Activated naive CD4-positive, alpha-beta T cell (primary cell): ENCODE measurements at places on chromosomes 7 and 10.

- no peak for DNase-seq
Observed at GRCh38 chr7:95543312-95543711, 53.0 kb downstream of the PDK4 start.

DNA sequence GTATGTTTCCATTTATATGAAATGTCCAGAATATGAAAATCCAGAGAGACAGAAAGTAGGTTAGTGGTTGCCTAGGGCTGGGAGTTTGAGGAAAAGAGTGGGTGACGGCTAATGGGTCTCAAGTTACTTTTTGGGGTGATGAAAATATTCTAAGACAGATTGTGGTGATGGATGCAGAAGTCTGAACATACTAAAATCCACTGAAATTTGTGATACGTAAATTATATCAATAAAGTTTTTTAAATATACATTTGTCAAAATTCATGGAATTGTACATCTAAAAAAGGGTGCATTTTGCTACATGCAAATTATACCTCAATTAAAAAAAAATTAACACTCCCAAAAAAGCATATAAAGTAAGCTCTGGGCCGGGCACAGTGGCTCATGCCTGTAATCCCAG is 9.4 kb downstream of the DDIT4 start:
- DNase-seq: no peak

DNA sequence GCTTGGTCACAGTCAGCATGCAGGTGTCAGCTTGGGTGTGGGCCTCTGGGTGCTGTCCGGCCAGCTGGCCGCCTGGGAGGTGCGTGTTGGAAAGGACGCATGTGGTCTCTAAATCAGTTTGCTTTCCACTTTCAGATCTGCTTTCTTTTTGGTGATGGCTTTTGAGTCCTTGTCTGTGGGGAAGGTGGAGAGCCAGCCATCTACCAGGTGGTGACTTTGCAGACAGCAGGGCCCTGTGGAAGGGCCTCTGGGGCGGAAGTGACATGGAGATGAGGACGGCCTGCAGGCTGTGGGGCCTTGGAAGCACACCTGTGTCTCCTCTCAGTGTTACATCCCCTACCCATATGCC is 59.4 kb downstream of the WDR37 start:
- no peak for DNase-seq

DNA sequence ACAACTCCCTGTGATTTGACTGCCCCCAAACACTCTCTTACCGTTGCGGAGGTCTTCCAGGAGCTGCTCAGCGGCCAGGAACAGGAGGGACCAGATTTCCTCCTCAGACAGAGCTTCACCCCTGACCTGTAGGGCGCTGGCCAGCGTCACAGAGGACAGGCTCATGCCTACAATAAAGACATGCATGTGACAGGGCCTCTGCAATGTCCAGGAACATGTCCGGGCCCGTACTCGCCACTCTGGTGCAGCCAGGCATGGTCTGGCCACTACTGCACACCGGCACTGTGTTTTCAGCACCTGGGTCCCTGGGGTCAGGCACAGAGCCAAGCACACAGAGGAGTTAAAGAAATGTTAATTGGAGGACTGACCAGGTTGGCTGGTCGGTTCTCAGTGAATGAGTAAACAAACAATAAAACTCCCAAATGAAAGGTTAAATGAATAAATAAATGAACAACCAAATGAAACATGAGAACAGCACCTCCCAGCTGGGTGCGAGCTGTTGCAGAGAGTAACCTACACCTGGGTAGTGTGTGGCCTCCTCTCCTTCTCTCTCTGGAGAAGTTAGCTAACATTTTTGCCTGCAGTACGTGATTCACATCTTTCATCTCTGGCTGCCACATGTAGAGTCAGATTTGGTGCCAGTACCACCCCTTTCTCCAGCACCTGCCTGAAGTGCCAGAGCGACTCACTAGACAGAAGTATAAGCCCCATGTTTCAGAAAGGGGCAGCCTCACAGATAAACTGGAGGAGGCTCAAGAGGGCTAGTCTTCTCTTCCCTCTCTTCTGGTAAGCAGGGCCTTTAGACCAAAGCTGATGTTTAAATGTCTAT is 22.8 kb downstream of the FRMPD2 start:
- DNase-seq: no peak

DNA sequence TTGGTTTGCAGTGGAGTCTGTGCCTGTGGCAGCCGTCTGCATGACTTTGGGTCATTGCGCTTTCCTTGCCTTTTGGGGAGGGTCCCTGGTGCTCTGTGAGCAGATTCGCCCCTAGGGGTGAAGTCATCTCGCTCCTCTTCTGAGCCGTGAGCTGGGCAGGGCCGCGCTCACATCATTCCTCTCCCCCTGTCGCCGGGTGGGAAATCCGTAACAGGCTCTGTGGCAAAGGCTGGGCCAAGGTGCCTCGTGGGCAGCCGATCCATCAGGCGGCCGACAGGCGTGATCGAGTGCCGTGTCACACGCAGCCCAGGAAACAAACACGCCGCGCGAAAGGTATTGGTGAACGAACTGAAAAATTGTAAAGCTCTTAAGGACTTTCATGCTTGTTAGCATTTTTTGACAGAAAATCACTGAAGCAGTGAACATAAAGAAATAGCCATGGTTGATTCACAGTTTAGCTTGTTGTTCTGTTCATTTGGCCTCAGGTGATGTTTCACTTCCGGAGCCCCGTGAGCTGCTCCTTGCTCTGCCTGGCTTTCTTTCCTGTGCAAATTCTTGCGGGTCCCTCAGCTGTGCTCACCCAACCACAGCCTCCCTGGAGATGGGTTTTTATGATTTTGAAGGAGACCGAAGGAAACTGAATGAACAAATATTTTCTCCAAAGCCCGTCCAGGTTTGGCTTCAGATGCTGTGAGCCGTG is 122.1 kb downstream of the NKX6-2 start:
- DNase-seq: no peak

DNA sequence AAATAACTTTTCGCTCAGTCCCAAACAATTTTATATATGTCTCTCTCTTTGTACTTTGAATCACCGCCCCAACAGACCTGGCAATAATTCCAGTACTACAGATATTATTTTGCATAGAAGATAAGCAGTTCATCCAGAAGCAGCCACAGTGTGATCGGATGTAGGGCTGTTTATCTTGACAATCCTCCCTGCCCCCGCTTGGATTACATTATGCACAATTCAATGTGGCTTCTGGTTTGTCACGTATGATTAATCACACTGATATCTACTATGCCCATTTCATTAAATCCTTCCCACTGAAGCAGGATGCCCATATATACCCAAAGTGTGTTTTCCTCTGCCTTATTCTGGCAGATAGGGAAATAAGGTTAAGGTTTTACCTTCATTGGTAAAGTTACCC is 115.2 kb downstream of the PDE1C start:
- no peak for DNase-seq

DNA sequence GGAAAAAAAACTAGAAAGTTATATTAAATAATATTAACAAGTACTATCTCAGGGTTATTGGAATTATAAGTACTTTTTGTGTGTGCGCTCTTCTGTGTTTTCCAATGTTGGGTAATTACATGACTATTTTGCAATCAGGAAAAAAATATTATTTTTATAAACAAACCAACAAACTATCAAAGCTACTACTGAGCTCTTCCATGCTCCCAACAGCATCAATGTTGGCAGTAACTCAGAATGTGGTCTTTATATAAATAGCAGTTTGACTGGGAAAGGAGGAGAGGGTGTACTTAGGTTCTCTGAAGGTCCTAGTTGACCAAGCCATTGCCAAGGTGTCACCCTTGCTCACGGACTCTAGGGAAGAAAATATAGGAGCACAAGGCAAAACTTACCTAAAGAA is 15.0 kb downstream of the MTERF1 start:
- no peak for DNase-seq

DNA sequence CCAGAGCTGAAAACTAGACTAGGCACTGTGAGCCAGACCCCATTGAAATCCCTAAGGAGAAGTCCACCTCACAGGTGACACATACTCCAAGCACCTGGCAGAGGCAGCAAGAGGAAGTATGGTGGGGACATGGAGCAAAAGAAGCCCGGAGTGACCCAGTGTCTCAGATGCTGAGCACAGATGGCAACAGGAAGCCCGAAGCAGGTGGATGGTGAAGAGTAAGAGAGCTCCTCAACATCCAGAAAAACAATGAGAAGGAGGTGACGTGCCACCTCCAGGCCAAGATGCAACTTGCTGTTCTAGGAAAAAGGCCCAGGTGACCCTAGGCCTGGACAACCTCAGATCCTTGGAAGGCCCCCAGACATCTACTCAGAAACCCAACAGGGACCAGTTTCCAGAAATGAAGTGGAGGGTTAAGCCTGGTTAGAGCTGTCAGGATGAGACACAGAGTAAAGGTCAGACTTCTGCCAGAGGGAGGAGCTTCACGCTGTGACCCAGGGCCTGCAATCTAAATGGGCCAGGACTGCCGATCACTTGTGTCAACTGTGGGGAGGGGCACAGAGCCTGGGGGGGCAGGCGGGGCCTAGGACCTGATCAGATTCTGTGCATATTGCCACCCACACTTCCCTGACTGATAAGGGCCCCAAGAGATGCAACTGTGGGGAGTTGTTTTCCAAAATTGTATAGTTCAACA is 2.4 kb upstream of the COBL start:
- DNase-seq: no peak

DNA sequence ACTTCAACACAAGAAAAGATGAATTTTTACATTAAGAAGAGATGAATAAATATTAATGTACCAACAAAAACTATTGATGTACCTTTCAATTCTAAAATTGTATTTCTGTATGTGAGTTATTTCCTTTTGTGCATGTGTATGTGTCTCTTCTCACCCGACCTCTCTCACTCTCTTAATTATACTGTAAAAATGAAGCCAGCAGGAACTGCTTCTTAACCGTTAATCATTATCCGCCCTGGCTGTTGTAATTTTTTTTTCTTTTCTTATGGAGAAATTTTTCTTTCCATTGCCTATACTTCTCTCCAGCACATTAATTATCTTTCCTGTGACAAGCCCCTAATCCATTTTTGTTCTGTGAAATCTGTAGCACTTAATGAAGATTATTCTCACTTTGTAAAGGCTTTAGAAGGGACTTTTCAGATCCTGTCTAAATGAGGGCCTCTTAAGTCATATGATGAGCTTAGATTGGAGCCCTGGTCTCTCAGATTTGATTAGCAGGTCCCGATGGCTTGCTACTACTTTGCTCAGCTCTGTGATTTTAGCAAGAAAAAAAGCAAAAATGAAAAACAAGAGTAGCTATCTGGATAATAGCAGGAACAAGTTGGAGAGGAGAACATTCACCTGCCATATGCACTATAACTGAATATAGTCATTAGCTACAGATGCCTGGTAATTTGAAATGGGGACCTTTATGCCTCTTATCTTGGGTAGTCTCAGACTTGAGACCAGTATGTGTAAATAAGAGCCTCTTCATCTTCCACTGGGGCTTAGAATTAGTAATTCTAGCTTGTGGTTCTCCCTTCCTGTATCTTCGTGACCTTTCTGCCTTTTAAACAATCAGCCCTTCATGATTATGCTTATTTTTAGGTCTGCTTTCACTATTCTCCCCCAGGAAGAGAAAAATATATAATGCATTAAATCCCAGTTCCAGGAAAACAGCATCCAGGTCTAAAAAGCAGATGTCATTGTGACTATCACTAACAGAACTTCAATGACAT is 80.0 kb upstream of the COL1A2 start:
- DNase-seq: no peak
